ENCODE measurements at places on chromosomes 6 and 20.

- no peak for DNase-seq
These were observed 160.1 kb downstream of the C6orf58 start for GRCh38 chr6:127737009-127737486.

DNA sequence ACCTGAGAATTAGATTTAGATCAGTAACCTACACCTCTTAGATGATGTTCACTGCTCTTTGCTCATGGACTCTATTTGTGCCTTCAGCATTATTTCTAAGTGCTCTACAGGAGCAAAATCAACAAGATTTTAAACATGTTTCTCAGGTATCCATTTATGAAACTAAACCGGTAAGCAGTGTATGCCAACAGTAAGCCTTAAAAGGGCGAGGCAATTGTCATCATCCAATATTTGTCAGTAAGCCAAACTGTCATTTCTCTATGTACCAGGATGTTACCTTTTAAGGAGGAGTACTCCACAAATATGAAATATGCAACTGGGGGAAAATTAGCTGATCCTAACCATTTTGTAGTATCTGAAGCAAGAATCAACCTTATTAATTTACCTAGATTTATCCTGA is 69.6 kb upstream of the ZNF184 start:
- DNase-seq: no peak

DNA sequence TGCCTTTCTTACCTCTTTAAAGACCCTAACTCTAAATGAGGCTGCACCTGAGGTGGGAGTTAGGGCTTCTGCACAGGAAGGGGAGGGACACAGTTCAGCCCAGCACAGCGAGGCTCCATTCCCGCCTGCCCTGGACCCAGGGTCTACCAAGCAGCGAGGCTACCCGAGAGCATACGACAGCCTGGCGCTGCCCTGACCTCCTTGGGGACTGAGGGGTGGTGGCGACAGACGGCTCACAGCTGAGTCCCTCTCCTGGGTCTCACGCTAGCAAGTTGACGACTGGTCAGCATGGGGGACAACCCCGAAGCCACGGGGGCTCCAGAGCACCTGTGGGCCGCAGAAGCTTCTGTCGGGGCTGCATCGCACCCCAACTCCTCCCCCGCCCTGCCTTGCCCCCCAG is 24.4 kb downstream of the SLC17A9 start:
- no peak for DNase-seq

DNA sequence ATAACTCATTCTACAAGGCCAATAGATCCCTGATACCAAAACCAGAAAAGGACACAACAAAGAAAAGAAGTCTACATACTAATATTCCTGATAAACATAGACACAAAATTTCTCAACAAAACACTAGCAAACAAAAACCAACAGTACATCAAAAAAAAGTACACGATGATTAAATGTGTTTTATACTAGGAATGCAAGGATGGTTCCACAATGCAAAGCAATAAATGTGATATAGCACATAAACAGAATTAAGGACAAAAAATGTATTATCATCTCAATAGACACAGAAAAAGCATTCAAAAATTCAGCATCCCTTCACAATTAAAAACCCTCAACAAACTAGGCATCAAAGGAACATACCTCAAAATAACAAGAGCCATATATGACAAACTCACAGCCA is 23.2 kb downstream of the TREM1 start:
- no peak for DNase-seq

DNA sequence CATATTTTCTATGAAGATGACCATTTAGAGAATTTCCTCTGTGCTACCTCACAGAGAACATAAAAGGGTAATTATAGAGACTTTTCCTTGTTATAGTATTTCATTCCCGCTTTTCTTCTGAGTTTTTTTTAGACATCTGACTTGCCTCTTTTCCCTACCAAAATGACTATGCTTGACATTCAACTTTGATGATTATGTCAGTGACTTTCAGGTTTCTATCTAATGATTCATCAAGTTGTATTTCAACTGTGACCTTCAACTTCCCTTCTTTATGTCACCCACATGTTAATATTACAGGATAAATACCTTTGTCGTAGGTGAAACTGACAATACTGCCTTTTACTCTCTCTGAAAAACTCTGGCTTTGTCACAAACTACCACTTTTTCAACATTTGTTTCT is 95.3 kb downstream of the MLIP start:
- no peak for DNase-seq

Data from activated T-helper 1 cell treated with Interleukin-2 at 50 U/mL for 16 hours (primary cell).